ENCODE measurements at places on chromosomes 4 and X.
A peak's percentile ranks its signal among the peaks of the same experiment; 100 is the strongest.

DNA sequence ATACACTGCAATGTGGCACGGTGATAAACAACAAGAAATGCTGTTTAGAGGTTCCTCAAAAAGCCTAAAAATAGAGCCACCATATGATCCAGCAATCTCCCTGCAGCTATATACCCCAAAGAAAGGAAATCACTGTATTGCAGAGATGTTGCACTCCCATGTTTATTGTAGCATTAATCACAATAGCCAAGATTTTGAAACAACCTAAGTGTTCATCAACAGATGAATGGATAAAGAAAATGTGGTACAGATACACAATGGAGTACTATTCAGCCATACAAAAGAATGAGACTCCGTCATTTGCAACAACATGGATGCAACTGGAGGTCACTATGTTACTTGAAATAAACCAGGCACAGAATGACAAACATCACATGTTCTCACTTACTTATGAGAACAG lies 365.8 kb upstream of the DIPK2B start:
- no peak for DNase-seq

GRCh38 chr4:47510506-47511143 lies 25.6 kb downstream of the ATP10D start:
- DNase-seq: peak; percentile 85

DNA sequence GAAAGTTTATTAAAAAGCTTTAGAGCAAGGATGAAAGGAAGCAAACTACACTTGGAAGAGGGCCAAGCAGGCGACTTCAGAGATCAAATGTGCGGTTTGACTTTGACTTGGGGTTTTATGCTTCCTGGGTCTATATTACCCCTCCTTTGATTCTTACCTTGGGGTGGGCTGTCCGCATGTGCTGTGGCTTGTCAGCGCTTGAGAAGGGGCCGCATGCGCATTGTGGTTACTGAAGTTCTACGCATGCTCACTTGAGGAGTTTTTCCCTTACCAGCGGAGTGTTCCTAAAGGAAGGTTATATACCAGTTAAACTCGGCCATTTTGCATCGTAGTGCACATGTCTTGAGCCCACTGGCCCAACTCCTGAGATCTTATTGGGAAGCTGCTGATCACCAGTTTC lies 9.9 kb downstream of the ZNF157 start:
- peak; percentile 88 for DNase-seq

GRCh38 chr4:174794543-174795094 lies 34.4 kb downstream of the GLRA3 start:
- DNase-seq: no peak

DNA sequence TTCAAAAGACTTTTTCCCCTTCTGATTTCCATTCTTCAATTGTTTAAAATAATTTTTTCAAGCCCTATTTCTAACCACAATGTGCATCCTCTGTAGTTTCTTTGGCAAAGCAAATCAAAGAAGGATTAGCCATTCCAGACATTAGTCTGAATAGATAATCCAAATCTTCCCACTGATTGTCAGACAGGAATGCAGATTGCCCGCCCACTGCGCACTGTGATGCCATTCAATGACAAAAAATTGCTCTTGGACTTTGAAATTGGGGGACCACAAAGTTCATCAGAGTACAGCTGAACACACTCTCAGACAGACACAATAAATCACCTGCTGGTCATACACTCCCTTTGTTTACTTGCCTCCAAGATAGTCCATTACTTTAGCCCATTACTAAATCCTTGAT lies 216.5 kb upstream of the DKK2 start:
- no peak for DNase-seq

- DNase-seq: no peak
Measured at GRCh38 chrX:69021141-69021960, 143.9 kb downstream of the PJA1 start.

DNA sequence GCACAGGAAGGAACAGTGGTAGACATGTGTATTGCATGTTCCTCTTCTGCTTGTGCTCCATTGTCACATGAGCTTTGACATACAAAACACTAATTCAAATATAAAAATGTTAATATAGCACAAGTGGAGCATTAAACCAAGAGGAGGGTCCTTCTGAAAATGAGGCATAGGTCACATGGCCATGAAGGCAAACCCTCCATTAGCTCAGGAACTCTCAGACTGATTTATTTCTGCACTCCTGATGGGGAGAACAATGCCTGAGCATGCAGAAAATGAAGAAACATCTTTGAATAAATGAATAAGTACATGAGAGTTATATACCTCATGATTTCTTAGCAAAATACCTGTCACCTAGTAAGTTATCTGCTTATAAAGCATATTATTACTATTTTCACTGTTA lies 769.2 kb upstream of the EPHA5 start:
- no peak for DNase-seq

DNA sequence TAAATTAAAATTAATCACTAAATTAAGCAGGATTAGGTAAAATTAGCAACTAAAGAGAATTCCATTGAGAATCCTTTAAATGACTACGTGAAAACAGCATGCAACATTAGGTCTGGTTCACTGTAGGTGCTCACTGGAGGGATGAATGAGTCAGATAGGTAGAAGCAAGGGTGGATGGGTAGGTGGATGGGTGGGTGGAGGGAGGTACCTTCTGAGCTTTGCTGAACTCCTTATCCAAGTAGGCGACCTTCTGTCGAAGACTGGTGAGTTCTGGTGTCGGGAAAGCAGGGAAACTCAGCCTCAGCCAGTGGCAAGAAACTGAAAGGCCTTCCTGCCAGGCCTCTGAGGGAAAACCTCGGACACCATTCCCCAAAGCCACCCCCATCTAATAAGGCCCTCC lies 3.0 kb downstream of the GRIPAP1 start:
- DNase-seq: no peak

DNA sequence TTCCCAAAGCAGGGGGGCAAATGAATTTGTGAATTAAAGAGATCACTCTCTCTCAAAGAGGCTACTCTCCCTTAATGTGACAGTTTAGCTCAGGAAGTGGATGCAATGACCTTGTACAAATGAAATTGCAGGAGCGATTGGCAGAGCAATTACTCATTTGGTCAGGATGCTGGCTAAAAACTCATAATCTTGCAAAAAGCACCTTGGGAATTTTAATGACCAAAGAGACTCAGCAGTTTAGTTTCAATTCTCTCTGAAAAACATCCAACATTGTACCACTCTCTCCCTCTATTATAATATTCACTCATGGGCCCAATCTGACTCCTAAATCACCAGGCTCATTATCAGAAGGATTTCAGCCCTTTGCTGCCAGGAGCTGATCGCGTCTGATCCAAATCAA lies 26.1 kb downstream of the PDGFC start:
- peak; percentile 24 for DNase-seq

- no peak for DNase-seq
Measured at GRCh38 chr4:188511431-188511830, 372.2 kb downstream of the TRIML1 start.

DNA sequence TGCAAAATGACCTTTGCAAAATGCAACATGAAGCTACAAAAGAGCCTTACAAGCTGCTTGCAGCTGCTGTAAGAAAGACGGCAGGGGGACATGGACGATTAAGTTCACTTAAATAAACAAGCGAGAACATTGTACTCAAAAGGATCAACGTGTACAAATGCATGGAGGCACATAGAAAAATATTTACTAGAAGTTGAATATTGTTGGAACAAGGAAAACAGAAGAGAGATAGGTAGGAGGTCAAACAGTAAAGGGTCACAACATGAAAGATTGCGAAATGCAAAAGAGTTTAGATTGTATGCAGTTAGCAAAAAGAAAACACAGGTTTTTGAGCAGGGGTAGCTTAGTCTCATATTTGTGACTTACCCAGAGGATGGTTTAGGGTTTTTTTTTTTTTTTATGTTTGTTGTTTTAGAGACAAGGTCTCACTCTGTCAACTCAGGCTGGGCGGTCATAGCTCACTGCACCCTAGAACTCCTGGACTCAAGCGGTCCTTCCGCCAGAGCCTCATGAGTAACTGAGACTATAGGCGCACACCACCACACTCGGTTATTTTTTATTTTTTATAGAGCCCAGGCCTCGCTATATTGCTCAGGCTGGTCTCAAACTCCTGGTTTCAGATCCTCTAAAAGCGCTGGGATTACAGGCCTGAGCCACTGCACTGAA lies 1.4 kb upstream of the PHF8 start:
- no peak for DNase-seq

GRCh38 chr4:150501009-150501727 lies 80.8 kb upstream of the MAB21L2 start:
- DNase-seq: peak; percentile 56

DNA sequence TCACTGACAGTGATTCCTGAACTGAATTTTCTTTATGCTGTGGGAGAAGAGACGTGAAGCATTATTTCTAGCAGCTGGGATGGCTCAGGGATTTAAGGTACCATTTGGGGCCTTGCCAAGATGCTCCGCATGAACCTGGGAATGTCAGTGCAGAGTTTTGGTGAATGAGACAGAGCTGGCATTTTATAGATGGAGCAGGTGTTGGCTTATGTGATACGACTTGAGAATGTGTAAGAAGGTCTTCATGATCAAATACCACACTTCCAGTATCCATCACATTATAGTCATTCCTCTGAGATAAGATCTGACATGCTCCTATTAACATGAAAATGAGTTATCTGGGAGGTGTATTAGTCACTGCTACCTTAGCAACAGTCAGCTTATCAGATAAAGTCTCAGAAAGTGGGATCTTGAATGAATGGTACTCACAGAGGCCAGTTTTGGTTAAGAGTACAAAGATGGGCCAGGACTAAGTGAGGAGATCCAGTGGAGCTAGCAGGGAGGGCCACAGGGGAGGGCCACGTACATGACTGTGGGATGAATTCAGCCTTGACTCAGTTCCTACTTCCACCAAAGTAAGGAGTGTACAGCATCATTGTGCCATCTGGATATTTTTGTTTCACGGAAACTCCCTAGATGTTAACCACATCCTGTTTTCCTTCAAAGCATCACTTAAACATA lies 116.7 kb downstream of the SPCS3 start:
- DNase-seq: no peak
